NCI-H460 (cell line): ENCODE measurements at places on chromosomes 3 and 15.

DNA sequence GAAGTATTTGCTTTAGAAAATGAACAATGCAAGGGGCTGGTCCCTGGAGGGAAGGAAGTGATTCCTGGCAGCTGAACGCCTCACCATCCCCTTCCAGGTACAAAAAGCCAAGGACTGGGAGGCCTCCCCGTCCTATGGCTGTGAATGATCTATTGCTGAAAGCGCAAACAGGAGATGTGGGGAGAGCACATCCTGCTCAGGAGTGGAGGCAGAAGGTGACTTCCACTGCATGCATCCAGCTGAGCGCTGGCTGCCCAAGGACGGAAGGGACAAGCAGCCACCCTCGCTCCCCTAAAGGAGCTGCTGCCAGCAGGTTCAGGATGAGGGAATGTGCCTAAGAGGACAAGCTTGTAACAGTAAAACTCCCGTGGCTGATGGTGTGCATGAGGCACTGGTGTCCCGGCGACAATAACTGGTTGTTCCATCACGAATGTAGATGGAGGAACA is 41.4 kb downstream of the ABTB1 start:
- no peak for DNase-seq

- no peak for DNase-seq
Measured at GRCh38 chr15:78682004-78682651, 41.1 kb upstream of the CHRNB4 start.

- DNase-seq = no peak
Measured at GRCh38 chr3:129398803-129399144, 29.7 kb downstream of the EFCAB12 start.

DNA sequence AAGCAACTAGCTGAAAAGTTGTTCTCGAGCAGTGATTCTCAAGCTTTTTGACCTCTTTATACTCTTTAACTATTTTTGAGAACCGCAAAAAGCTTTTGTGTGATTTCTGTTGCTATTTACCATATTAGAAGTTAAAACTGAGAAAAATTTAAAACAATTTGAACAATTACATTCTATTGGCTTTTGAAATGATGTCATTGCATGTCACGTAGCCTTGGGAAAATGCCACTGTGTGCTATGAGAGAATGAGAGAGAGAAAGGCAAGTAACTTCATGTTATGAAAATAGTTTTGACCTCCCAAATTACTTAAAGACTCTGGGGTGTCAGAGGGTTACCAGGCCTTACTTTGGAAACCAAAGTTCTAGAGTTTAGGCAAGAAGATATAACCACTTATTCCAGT is 8.0 kb downstream of the USP13 start:
- no peak for DNase-seq

- no peak for DNase-seq
Measured at GRCh38 chr3:141530415-141530768, 43.6 kb downstream of the RASA2 start.

DNA sequence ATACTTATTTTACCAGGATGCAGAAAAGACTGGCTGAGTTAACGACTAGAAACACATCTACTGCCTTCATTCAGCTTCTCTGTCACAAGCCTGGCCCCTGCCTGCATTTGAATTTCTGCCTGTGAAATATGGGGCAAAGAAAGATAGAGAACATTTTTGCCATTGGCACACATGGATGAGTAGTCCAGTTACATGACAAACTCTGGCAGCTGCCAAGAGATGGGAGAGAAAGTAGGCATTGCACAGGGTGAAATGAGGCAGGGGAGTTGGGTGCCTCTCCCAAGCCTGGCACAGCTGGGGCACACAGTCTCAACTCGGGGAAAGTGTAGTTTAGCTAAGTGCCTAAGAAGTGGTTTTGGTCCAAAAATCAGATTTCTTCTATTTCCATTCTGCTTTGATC is 24.0 kb downstream of the ANXA2 start:
- DNase-seq = no peak

GRCh38 chr15:68499620-68500312 is 67.8 kb upstream of the ITGA11 start:
- DNase-seq = no peak

DNA sequence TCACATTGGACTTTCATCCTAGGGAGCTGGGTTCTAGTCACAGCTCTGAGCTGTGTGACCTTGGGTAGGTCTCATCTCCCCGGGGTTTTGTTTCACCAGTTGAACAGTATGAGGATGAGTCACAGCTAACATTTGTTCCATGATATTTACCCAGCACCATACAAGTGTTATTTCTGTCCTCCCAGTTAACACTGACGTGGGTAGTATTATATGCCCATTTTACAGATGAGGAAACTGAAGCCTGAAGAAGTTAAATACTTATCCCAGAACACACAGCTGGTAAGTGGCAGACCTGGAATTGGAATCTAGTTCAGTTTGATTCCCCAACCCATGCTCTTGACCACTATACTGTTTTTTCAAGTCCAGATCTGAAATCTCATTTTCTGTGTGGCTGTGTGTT is 908 bp upstream of the RARB start:
- DNase-seq = peak; percentile 60

GRCh38 chr3:56833022-56833421 is 31.3 kb upstream of the ARHGEF3 start:
- DNase-seq = no peak

DNA sequence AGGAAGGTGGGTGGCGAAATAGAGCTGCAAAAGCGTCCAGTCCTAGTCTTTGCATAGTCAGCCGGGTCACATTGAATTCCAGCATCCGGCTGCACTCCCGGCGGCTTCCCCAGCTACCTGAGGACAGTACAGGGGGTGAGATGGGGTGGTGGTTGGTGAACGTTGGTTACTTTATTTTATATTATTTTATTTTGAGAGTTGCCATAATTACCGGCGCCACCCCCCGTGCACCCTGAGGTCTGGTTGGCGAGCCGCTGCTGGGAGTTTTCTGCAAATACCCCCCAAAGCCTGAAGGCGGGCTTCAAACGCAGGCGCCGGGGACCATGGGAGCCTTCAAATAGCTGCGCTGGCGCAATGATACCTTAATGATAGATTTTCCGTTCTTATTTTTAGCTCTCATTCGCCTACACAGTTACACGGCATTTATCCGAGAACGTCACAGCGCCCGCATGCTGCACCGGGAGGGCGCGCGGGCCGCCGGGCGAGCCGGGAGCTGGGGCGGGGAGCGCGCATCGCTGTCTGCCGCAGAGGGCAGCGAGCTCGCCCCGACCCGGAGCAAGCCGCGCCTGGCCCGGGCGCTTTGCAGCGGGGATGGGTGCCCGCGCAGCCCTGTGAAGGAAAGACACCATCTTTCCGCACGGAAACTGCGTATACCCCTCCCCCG is 756 bp upstream of the RASGRF1 start:
- DNase-seq = peak; percentile 5

GRCh38 chr15:55348281-55348778 is 29.3 kb downstream of the PIGB start:
- no peak for DNase-seq

DNA sequence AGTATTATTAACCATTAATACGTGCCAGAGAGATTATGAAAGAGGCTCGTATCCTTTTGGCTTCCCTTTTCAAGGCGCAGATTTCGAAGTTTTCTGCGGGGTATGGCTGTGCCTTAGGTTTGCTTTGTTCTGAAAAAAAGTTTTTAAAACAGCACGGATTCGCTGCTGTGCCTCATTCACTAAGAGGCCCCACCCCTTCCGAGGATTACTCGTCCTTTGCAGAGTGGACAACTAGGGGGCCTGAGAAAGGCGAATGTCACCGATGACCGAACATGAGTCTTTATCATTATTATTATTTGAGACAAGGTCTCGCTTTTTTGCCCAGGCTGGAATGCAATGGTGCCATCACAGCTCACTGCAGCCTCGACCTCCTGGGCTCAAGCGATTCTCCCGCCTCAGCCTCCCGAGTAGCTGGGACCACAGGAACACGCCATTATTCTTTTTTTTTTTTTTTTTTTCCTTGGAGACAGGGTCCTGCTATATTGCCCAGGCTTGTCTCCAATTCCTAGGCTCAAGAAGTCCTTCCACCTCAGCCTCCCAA is 684 bp upstream of the RPS27L start:
- peak; percentile 40 for DNase-seq

DNA sequence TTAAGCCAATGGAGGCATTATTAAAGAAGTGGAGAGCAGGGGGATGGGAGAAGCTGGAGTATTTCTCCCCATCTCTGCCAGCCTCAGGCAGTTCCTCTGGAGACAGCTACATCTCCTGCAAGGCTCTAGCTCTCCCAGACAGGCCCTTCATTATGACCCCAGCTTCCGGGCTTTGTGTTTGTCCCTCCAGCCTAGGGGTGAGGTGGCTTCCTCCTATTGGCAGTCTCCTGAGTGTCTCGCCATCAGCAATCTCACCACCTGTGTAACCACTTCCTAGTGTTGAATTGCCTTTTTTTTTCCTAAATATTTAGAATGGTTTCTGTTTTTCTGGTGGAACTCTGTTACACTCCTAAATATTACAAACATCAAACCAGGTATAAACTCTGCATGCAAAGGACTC is 122.3 kb downstream of the FAM174B start:
- no peak for DNase-seq

- no peak for DNase-seq
Measured at GRCh38 chr3:41845826-41846225, 116.1 kb downstream of the ULK4 start.

DNA sequence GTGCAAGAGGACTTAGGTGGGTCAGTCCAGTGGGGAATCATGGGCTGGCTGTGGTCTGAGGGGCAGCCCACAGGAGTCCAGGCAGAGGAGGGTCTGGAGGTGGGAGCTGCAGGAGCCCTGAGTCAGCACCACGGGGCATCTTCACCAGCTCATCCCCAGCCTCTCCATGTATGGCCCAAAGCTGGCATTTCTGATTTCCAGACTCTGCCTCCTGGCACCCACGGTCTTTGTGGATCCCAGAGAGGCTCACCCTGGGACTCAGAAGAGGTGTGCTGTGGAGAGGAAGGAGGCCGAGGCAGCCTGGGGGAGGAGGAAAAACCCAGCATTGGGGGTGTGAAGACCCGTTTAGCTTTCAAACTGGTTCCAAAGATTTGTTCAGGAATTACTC is 64.5 kb upstream of the KLF13 start:
- DNase-seq = no peak
